Stimulated activated CD4-positive, alpha-beta T cell treated with anti-CD3 and anti-CD28 coated beads, Interleukin-15, amount 100 ng/mL, for 48 hours (primary cell): ENCODE measurements at places on chromosomes 7 and 10.

DNA sequence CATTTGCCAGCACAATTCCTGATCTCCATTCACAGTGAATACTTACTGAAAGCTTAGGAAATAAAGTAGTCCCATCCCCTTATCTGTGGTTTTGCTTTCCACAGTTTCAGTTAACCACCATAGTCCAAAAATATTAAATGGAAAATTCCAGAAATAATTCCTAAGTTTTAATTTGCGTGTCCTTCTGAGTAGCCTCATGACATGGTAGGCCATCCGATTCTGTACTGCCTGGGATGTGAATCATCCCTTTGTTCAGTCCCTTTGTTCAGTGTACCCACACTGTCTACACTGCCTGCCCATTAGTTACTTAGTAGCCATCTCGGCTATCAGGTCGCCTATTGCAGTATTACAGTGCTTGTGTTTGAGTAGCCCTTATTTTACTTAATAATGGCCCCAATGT, 14.2 kb downstream of the RAB11FIP2 start:
- no peak for DNase-seq

- no peak for DNase-seq
Measured at GRCh38 chr7:39948375-39948955, 1.6 kb upstream of the CDK13 start.

DNA sequence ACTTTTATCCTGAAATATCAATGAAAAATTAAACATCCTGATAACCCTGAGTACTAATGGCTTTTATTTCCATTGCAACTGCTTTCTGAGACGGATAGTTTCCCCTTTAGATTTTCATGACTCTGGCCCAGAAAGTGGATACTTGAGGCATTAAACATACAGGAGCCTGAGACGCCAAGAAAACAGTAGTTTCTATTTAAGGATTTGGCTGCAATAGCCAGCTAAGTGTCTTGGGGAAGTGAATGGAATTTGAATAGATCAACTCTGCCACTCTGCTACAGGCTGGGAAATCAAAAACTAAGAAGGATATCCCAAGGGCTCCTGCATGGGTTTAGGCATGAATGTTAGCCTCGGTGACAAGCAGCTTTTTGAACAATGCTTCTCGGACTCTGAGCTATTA, 24.7 kb upstream of the GPAM start:
- no peak for DNase-seq

DNA sequence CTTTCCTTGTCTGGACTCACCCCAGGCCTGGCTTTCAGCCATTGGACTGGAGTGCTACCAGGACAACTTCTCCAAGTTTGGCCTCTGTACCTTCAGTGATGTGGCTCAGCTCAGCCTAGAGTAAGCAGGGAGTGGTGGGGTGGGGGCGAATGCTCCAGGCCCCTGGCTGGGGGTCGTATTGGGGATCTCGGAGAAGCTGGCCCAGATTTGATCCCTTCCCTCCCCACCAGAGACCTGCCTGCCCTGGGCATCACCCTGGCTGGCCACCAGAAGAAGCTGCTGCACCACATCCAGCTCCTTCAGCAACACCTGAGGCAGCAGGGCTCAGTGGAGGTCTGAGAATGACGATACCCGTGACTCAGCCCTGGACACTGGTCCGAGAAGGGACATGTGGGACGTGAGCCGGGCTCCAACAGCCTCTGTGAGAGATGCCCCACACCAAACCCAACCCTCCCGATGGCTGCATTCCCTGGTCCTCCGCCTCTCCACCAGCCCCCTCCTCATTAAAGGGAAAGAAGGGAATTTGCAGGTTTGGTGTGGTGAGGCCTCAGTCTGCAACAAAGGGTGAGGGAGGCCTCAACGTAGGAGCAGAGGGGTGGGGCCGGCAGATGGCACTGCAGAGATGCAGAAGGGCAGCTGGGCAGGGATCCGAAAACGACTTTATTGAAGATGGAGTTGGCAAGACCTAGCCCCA, 14.8 kb downstream of the TRPV6 start:
- DNase-seq: no peak

- no peak for DNase-seq
Measured at GRCh38 chr10:4041635-4042034, 256.6 kb upstream of the KLF6 start.
